ENCODE measurements at places on chromosomes 7 and 10.

DNA sequence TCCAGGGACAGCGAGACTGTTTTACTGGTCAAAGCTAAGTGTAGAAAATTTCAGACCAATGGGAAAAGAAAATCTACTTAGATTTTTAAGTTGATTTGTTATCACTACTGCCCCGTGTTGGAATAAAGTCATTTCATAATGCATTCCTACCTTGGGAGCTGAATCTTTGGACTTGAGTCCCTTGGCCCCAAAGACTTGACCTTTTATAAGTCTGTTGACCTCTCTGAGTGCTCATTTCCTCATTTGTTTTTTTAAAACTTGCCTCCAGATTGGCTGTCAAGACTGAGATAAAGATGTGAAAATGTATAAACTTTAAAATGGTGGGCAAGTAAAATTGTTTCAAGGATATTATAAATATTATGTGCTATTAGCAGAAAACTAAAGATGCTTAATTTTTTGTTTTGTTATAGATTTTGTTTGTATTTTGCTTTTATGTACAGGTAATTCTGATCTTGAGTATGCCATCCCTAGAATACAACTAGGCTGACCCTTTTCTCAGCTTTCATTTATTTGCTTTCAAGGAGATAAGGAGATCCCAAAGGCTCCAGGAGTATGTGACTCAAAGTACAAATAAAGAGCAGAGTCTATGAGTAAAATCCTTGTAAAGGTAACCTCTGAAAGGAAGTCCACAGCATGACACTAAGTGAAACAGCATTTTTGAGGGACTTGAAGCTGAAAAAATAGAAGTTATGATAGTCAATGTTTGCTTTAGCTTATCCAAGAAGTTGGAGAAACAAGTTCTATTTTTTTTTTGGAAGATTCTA, 54.6 kb downstream of the TMEM26 start:
- no peak for DNase-seq

DNA sequence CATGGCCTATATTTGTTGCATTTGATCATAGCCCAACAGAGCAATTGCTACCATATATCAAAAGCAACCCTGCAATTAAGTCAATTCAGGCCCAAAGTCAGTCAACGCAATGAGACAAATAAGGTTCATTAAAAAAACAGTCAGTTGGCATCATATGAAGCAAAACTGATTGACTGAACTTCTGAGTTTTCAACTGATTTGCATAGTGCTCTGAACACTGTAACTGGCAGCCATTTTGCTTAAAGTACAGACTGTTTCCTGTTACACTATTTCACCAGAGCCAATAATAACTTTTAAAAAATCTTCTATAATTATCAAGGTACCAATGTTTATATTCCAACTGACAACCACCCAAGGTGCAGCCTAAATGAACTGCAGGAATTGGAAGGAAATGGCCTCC, 68.4 kb upstream of the RAPGEF5 start:
- no peak for DNase-seq

- no peak for DNase-seq
Measured at GRCh38 chr7:17171427-17171826, 127.0 kb upstream of the AHR start.

- no peak for DNase-seq
Measured at GRCh38 chr7:24025094-24025493, 258.9 kb upstream of the NPY start.

DNA sequence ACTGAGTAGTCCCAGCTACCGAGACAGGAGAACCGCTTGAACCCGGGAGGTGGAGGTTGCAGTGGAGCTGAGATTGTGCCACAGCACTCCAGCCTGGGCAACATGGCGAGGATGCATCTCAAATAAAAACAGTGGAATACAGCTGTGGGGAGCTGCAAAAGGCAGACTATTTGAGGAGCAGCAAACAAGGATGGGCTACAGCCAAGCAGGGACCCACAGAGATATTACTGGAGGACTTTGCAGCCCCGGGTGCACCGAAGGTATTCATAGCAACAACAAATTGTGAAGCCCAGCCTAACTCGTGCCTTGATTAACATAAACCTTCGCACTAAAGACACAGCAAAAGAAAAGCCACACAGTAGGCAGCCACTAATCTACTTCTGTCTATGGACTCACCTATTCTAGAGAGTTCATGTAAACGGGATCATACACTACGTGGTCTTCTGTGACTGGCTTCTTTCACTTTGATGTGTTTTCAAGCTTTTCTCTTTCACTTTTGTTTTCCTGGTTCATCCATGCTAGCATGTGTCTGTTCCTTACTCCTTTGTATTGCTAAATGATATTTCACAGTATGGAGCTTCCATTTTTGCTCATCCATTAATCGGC, 34.0 kb downstream of the PODXL start:
- no peak for DNase-seq

- DNase-seq = no peak
Measured at GRCh38 chr10:128481152-128481840, 355.1 kb upstream of the MKI67 start.

- DNase-seq = no peak
Measured at GRCh38 chr7:23093546-23093945, 12.0 kb upstream of the KLHL7 start.

DNA sequence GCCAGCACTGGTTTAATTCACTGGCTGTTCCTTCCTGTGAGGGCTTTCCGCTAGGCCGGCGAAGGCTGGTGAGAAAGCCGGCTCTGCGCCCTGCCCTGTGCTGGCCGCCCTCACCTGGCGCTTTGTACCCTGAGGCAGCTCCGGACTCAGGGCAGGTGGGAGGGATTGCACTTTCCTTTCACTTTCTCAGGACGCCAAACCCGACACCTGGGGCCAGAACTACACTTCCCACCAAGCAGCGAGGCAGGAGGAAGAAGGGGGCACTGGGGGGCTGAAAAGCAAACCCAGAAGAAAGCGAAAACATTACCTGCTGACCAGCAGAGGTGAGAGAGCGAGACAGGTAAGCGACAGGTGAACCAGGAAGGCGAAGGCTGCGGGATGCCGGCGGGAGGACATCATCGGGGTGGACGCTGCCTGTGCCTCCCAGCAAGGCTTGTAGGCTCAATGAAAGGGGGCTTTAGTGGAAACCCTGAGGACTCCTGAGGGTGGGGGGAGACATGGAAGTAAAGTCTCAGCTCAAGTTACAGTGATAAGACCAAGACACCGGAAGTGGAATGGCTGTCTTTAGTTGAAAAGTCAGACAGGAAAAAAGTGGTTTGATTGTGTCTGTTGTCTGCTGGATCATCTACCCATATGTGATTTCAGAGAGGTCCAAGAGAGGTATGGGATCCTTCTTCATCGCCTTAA, at the start of gene RAB19:
RAB19 (plus strand) TSS at position 181 of the 687 bp plus-strand sequence. CDS start 3,589 bp downstream, outside the sequence.
- DNase-seq = peak; percentile 34

DNA sequence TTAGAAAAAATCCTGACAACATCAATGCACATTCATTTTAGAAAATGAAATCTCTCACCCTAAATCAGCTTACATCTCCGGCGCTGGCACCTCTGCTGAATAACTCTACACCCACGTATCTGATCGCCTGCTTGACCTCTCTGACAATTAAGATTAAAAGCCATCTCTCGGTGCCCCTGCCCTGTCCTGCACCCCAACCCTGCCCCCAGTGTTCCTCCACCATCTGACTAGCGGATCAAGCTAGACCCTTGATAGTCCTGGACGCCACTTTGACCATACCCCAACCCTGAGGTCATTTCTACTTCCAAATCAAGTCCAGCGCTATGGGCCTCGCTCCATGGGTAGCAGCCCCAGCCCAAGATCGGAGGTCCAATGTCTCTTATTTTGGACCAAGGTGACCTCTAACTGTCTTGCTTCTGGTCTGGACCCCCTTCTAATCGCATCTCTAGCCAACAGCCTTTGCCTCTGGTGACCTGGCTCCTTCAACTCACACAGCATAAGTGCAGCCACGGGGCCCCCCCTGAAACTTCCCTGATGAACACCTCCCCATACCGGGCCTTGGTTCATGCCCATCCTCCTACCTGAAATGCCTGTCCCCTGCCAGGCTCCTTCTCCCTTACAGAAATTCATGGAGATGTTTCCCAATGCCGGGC, 28.5 kb downstream of the BTBD16 start:
- DNase-seq = no peak

- no peak for DNase-seq
Measured at GRCh38 chr7:23533238-23533604, 1.4 kb upstream of the TRA2A start.

DNA sequence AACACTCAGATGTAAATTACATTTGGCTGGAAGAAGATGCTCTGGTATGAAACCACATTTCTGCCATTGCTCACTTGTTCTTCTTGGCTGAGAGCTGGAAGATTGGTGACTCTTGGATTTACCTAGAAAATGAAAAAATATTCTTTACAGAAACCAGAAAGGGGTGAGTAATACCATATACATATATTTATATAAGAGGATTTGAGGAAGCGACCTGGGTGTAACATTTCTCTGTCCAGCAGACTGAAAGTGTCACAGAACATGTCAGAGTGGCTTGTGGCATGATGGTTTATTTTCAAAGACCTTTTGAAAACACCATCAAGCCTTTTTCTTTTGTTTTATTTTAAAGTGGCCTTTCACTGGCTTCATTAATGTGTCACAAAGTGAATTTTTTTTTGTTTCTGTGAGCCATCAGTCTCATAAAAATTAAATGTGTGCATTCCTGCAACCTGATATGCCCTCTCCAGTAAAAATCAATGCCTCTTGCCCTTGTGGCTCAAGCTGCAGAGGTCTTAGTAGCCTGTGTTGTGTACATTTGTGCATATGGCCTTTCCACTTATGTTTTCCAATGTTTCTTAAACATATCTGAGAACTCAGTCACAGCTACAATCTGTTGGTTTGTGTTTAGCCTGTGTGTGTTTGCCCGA, 23.5 kb downstream of the CREB5 start:
- no peak for DNase-seq

GRCh38 chr7:149010451-149010850, 17.9 kb downstream of the PDIA4 start:
- no peak for DNase-seq

DNA sequence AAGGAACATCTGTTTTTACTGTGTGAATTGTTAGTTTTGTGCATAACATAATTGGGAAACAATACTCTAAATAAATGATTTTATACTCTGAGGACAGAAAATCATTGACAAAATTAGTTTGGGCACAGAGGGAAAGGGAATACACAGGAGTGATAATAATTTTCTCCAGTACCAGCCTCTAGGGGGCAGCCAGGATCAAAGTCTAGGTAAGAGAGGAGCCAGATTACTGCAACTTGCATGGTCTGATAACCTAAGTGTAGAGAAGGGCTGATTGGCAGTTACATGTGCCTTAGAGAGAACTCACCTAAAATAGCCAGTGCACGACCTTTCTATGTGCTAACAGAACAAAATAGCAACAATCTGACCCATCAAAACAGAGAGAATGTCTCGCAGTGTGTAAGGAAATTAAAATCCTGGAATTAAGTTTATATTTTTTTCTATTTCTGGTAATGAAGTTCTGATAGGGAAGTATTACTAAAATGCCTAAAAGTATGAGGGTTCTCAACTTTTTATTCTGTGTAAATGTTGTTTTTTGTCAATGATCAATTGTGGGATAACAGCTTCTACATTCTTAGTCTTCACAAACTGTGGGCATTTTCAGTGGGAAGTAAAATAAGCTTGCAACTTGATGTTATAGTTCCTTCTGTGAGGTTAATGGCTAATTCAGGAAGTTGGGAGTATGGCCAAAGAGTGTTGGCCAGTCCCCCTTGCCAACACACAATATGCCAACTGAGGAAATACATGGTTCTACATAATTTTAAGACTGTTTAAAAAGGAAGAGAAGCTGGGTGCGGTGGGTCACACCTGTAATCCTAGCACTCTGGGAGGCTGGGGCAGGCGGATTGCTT, 66.4 kb downstream of the EXOC6 start:
- DNase-seq = peak; percentile 19

- DNase-seq = no peak
Measured at GRCh38 chr10:114697061-114697598, 39.1 kb upstream of the ABLIM1 start.

- DNase-seq = no peak
Measured at GRCh38 chr7:137074391-137075030, 206.1 kb downstream of the CHRM2 start.

GRCh38 chr10:119500821-119501220, 41.7 kb downstream of the RGS10 start:
- no peak for DNase-seq

- no peak for DNase-seq
Measured at GRCh38 chr10:27099448-27099847, 846 bp downstream of the ANKRD26 start.

DNA sequence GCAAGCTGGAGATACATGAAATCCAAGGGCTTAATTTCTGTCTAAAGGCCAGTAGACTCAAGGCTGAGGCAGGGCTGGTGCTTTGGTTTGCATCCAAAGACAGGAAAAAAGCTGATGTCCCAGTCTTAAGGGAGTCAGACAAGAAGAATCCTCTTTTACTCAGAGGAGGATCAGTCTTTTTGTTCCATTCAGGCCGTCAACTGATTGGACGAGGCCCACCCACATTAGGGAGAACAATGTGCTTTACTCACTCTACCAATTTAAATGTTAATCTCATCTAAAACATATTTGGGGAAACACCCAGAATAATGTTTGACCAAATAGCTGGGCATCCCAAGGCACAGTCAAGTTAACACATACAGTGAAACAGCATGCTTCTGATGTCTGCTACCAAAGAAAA, 388.5 kb upstream of the CHRM2 start:
- DNase-seq = no peak

DNA sequence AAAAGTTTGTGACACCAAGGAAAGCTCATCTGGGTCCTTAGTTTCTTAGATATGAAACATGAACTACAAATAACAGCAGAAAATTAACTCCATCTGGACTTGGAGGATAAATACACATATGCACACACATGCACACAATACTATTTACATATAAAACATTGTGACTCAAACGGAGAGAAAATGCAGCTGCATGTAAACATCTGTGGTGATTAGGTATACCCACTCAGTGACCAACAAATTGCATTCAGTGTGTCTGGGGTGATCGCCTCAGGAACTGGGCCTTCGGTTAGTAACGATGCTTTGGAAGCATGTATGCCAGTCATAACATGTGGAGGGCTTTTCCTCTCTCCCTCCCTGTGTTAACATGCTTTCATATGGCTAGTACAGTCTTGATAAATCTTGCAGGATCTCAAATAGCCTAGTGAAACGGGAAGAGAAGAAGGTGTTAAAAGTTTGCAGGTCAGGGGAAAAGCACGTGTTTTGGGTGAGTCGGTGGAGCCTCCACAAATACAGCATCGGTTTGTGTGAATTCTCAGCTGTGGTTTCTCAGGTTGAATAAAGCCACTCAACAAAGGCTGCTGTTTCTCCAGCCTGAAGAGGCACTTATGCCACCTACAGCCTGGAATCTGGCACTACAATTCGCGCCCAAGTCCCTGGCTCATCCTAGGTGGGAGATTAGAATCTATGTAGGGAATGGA, 8.7 kb upstream of the GLRX3 start:
- DNase-seq = peak; percentile 30

- DNase-seq = no peak
Measured at GRCh38 chr7:155871211-155871610, 58.9 kb upstream of the SHH start.

GRCh38 chr7:16268821-16269768, 152.2 kb downstream of the CRPPA start:
- DNase-seq = peak; percentile 1

DNA sequence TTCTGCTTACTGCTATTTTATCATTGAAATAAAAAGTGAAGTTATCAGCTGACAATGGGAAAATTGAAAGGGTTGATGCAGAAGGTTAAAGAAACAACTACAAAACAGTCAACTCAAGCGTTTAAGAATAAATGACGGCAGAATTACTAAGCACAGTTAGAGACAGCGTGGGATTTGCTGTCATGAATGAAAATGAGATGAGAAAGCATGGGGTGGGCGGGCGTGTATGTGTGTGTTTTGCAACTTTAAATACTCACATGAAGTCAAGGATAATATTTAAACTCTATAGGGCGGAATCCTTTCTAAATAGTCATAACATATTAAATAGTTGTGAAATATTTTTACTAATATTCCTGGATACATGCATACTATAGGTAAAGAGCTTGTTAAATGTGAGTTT, 450.8 kb downstream of the ETV1 start:
- no peak for DNase-seq

Measured in CD4-positive, alpha-beta T cell (primary cell).